ENCODE measurements at places on chromosomes 1 and 21.

DNA sequence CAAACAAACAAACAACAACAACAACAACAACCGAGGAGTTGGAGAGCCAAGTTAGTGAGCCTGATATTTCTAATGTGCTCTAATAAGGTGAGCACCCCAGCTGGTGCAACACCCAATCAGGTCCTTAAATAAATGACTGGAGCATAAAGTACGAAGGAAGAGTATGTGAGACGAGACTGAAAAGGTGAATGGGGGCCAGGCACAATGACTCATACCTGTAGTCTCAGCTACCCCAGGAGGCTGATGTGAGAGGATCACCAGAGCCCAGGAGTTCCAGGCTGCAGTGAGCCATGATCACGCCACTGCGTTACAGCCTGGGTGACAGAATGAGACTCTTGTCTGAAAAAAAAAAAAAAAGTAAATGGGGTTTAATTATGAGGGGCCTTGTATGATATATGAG is 152.0 kb upstream of the ZRANB2 start:
- DNase-seq: no peak

DNA sequence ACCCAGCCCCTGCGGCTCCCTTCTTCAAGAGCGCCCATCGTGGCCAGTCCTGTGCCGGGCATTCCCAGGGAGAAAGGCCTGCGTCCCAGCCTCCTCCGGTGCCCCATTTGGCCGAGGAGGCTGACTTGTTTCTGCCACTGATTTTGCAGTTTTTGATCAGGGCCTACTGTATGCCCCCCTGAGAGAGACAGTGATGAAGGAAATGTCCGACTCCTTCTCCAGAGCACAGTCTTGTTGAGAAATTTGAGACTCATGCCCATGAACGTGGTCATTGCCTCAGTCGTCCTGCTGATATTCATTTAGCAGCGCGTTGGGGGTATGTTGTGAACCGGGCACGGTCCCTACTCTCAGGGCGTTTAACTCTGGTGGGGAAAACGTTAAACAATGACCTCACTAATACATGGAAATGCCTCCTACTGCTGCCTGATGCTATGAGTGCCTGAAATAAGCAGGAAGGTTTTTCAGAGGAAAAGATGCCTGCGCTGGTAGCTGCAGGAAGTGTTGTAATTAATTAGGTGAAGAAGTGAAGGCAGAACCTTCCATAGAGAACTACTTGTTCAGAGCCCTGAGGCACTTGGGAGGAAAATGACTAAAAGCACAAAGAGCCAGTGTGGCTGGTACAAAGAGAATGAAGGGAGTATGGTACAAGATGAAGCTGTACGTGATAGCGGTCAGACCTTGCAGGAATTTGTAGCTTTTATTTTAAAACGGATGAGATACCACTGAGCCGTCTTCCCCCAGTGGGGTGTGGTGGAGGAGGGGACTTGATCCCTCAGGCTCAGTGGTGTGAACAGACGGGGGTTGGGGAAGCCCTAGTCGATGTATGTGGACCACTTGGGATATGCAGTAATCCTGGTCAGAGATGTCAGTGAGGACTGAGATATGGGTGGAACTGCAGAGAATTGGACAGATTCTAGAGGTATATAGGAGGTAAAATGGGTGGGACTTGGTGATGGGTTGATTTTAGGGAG is 730 bp downstream of the ZCCHC17 start:
- no peak for DNase-seq

- no peak for DNase-seq
Observed at GRCh38 chr1:101262630-101263348, 26.0 kb downstream of the S1PR1 start.

DNA sequence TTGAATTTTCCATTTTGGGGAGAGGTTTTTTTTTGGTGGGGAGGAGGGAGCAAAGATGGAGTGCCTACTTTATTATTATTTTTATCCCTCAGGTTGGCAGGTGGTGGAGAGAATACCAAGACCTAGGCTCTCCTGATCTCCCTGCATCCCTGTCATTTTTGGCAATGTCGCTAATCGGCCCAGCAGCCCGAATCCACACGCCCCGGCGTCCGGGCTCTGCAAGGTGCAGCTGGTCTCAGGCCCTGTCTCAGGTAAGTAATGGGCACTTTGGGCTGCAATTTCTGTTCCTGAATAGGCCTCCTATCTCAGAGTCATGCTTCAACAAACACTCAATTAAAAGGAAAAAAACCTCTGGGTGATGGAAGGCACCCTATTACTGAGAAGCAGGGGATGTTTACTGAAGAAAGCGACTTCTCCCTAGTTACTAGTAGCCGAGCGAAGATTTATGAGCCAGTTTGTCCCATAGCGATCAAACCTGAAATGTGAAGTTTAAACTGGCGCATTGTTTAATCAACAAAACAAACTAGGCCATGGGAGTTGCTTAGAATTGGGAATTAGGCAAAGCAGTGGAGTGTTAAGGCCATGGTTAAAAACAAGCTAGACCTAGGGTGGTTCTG is 137.8 kb downstream of the RWDD3 start:
- no peak for DNase-seq

- no peak for DNase-seq
Observed at GRCh38 chr1:232590744-232591082, 39.2 kb downstream of the SIPA1L2 start.

GRCh38 chr1:8462371-8462892 is 144.5 kb downstream of the SLC45A1 start:
- DNase-seq: no peak

DNA sequence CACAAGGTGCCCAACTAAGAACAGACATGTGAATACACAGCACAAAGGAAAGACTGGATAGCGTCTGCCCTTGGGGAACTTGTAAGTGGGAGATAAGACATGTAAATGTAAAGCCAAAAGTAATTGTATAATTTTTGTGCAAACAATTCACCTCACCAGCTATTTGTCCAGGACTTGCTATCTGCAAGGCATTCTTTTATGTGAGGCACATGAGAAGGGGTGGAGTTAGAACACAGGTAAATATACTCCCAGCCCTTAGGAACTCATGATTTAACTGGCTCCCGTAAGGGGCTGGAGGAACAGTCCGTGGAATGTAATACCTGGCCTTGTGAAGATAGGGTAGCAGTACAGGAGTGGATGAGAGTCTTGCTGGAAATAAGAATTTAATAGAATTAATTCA is 61.3 kb downstream of the CDK18 start:
- no peak for DNase-seq

DNA sequence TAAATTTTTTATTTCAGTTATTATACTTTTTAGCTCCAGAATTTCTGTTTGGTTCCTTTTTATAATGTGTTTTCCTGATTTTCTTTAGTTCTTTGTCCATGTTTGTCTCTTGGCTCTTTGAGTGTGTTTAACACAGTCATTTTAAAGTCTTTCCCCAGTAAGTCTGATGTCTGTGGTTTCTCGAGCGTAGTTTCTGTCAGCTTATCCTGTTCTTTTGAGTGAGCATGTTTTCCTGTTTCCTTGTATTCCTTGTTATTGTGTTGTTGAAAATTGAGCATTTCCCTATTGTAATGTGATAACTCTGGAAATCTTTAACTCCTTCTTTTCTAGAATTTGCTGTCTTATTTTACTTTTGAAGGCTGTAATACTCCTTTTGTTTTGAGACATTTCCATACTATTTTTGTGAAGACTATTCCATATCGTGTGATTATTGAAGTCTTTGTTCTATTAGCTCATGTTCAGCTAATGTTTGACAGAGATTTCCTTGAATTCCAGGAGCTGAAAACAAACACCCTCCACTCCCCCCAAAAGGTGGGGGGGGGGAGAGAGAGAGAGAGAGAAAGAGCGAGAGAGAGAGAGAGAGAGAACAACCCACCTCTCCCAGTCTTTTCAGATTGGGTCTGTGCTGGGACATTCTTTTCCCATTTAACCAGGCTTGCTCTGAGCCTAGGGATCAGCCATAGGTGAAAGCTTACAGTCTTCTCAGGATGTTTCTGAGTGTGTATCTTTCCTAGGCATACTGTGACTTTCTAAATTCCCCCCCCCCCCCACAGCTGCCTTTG is 38.3 kb downstream of the SDCCAG8 start:
- peak; percentile 41 for DNase-seq

DNA sequence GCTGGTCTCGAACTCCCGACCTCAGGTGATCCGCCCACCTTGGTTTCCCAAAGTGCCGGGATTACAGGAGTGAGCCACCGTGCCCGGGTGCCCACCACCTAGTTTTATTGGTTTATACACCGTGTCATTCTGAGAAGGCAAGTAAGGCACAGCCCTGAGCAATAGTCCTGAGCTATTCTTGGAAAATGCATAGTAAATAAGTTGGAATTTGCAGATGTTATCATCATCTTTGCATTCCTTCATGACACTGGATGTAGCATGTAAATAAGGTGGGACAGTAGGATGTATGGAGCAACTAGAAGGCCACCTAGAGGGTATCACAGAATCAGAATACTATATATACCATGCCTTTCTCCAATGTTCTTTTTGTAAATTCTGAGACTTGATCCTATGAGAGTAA is 11.0 kb downstream of the TOR1AIP2 start:
- DNase-seq: no peak

All from pulmonary artery endothelial cell (primary cell).